Thyroid gland (tissue), 4 donors: ENCODE measurements at places on chromosomes 2 and 18. TPM values are rescaled to one million over a fixed set of nuclear protein-coding genes. Genes with fewer than 3 reads are reported as not detected.

DNA sequence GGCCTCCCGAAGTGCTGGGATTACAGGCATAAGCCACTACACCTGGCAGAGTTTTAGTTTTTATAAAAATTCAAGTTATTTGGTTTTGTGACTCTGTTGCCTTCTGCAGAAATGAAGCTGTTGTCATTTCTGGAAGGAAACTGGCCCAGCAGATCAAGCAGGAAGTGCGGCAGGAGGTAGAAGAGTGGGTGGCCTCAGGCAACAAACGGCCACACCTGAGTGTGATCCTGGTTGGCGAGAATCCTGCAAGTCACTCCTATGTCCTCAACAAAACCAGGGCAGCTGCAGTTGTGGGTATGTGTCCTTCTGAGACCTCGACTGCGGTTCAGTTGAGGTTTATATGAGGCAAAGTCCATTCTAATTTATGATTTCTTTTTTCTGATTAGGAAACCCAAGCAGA lies 7.2 kb downstream of the MTHFD2 start:
- no peak for DNase-seq

DNA sequence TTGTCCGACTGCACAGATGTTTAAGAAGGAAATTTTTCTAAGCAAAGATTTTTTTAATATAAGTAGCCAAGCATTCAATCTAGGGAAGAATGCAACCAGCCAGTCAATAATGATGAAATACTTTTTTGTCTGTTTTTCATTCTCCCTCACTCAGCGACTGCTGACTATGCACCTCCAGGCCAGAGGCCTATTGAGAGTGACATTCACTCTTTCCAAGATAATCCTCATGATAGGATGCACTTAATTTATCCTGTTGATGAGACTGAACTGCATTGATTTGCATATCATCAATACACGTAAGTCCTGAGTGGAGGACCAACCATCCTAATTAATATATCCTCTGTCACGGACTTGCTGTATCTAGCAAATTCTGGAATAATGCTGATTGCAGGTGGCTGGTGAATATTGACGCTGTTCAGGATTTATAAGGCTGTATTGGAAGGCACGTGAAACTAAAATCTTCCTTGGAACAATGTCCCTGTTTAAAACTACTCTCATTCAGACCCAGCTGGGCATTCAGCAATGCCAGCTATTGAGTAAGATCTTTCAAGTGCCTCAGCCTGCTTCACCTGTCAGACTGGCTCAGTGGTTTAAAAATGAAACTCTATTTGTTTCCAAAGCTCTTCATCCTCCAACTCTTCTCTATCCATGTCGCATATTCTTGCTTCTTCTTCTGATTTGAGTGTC lies 142.2 kb downstream of the MAP2 start:
- peak; percentile 53 for DNase-seq

Gene RTP5
- 0.13 TPM for total RNA-seq

DNA sequence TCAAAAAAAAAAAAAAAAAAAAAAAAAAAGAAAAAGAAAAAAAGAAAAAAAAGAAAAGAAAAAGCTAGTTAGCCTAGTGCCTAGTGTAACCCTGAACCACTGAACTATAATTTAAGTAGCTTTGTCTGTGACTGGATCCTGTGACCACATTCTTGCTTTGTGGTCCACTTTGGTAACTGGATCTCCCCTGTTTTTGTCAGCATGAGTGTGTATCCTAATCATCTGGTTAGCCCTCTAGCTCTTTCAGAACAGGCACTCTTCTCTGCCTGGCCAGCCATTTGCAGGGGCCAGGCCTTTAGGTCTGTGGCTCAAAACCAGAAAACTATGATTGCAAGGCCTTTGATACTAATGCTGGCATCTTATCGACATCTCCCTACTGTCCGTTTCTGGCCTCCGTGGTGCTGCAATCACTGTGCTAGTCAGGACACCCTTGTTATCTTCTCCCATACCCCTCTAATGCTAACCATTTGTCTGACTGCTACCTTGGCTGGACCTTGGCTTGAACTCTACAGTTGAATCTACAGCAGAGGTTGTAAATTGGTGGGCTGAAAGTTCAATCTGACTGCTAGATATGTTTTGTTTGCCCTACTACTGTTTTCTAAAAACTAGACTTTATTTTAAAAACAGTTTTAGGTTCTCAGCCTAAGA lies 40.5 kb downstream of the RBKS start:
- DNase-seq = no peak

GRCh38 chr2:99860720-99861375 lies 281.5 kb downstream of the AFF3 start:
- DNase-seq = no peak

Gene FOXD4L1
- 2.0 TPM for total RNA-seq
